GM13976 (cell line): ENCODE measurements at places on chromosomes 16 and 17.

GRCh38 chr17:46074540-46074939 is 75.5 kb downstream of the STH start:
- no peak for DNase-seq

DNA sequence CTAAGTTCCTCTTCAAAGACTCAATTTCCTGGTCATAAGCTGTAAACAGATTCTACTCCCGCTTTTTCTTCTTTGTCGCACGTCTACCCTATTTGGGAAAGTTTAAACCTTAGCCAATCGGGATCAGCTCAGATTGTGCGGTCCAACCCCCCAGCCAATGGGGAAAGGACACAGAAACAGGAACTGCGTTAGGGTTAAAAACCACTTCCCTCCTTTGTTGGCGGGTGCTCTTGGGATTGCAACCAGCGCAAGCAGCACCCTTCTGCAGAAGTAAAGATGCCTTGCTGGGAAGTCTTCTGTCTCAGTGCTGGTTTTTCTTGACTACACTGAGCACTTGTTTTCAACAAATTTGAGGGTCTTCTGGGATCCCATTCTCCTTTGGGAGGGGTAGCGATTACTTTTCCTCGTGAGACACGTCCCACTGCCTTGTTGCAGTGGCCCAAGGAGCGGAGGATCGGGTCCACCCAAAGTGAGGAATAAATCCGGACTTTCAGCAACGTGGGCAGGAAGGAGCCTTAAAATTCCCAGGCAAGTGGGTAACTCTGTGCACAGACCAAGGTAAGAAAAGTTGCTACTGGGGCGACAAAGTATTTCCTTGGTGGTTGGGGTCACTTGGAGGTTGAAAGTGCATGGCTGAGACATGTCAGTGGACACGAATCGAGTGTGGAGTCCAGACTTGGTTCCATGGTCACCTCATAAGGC is 1.0 kb upstream of the YPEL3 start:
- no peak for DNase-seq

DNA sequence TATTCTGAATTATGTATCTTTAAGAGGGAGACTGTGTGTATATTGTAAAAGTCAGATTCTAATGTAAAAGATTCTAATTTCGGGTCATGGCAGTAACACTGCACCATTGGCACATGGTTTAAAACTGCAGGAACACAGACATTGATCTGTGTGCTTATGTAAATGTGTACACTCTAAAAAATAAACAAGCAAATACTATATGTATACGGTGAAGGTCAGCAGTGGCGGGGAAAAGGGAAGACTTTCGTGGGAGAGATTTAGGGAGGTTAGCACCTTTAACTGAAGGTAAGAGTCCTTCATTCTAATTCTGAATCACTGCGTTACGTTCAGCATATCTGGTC is 157.8 kb upstream of the FAM20A start:
- no peak for DNase-seq

DNA sequence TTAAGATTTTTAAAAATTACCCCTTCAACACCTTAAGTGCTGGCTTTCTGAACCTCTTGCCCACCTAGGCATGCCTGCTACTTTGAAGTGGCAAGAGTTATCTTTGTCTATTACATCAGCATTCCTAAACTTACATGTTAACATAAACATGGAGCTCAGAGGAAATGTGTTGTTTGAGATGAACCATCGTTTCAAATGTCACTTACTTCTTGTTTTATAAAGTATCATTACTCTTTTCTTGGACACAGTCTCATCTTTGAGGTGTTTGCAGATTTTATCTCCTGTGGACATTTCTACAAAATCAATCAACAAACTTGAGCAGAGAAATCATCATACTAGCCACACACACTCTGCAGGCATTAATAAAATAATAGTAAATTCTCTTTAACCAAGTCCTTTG is 184.9 kb downstream of the WWOX start:
- DNase-seq = no peak

- peak; percentile 46 for DNase-seq
Measured at GRCh38 chr16:15856901-15857698, at the start of gene MYH11. MYH11 (minus strand) TSS chr16:15857028; CDS start chr16:15838252, 18,776 bp downstream.
